SK-MEL-5 (cell line): ENCODE measurements at places on chromosomes 3 and 15. TPM values are rescaled to one million over a fixed set of nuclear protein-coding genes. Genes with fewer than 3 reads are reported as not detected.
A peak's percentile ranks its signal among the peaks of the same experiment; 100 is the strongest.

Gene IL12A
- 0.59 and 2.0 TPM in 2 replicates for total RNA-seq

Gene CLDN1
- 42.9 and 44.3 TPM in 2 replicates for total RNA-seq

Gene RAD51
- 5.1 and 7.0 TPM in 2 replicates for total RNA-seq

Gene BFSP2
- 0.40 TPM in 1 of 2 replicates, not detected in the other for total RNA-seq

Gene COL8A1
- not detected in 2 replicates for total RNA-seq

Gene C15orf62
- not detected in 2 replicates for total RNA-seq

Gene CP
- total RNA-seq = 0.43 and 0.53 TPM in 2 replicates

Gene FRMD4B
- total RNA-seq = 31.4 and 36.7 TPM in 2 replicates

Gene EIF4E3
- total RNA-seq = 4.1 and 4.4 TPM in 2 replicates

Gene CIDEC
- total RNA-seq = 0.24 and 0.71 TPM in 2 replicates

Gene ZNF385D
- not detected in 2 replicates for total RNA-seq

Gene GOLGA8T
- total RNA-seq = not detected in 2 replicates

Gene CIAO2A
- total RNA-seq = 291 and 314 TPM in 2 replicates

Gene CLASP2
- 91.8 and 95.2 TPM in 2 replicates for total RNA-seq

Gene ISL2
- 0.11 TPM in 1 of 2 replicates, not detected in the other for total RNA-seq

- DNase-seq = no peak
These were observed 215.6 kb downstream of the CBLB start for GRCh38 chr3:105653166-105653565.

DNA sequence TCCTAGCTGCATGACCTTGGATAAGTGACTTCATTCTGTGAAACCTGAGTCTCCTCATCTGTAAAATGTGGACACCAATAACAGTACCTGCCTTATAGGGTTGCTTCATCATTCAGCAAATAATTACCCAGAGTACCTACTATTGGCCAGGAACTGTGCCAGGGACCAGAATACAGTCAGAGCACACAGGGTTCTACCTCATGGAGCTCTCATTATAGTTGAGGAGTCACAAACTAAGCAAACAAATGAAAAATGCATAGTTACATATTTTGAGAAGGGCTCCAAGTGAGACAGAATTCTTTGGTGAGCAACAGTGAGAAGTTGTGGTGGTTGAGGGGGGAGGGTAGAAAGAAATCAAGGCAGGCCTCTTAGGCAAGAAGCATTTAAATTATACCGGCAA lies 308.6 kb upstream of the WNT5A start:
- DNase-seq = no peak

GRCh38 chr15:68367226-68367625 lies 64.7 kb downstream of the ITGA11 start:
- no peak for DNase-seq

DNA sequence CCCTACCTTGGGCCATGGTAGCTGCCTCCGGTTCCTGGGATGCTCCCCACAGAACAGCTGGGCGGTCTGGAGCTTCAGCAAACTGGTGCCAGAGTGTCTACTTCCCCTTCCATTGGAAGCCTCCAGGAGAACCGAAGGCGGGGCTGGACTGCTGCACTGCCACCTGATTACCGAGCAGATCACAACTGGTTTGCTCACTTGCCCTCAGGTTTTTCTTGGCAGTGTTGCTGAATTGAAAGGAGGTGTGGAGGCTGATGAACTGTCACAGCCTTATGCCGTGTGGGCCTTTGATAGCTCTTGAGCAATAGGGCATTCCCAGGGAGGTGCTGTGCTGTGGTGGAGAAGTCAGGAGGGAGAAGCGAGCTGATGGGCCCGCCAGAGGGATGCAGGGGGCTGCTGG lies at the start of gene TGM5:
TGM5 (minus strand) TSS at position 95 of the 400 bp plus-strand sequence; CDS start at position 16, 79 bp downstream.
- DNase-seq = peak; percentile 7

- peak; percentile 72 for DNase-seq
These were observed 86.9 kb downstream of the DCLK3 start for GRCh38 chr3:36677331-36678007.

DNA sequence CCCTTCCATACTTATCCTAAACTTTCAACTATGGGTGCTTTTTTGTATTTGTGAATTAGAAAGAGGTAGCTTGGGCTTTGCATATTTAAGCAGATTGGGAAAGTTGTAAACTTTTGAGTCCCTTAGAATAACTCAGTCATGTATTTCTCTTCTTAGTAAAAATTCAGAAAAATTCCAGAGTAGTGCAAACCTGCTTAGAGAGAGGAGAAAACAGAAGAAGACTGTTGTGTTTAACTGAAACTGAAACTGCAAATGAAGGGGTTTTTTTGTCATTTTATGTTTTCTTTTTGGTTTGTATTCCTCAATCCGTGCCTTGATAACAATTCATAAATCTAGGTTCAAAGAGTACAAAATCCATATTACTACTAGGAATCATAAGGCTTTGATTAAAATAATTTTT lies 31.3 kb downstream of the CD200 start:
- no peak for DNase-seq

DNA sequence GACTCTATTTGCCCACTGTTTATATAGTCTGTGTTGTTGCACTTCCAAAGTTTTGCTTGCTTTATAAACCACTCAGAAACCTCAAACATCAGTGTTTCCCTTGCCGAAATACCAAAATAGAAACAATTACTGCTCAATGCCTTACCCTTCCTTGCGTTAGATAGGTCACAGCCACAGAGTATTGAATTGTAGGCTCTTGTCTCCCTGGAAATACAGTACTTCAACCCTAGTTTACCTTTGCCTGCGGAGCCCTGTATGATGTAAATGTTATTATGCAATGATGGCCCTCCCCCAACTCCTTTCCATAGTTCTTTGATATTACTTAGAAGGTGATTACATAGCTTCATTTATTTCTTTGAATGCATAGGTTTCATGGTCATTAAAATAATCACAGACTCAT lies 44.2 kb downstream of the SOX2 start:
- DNase-seq = no peak

- no peak for DNase-seq
These were observed 1077.0 kb downstream of the ROBO2 start for GRCh38 chr3:78116874-78117273.

GRCh38 chr3:160376681-160377080 lies 22.3 kb downstream of the IFT80 start:
- no peak for DNase-seq

GRCh38 chr3:178386880-178387279 lies 149.4 kb upstream of the KCNMB2 start:
- no peak for DNase-seq

DNA sequence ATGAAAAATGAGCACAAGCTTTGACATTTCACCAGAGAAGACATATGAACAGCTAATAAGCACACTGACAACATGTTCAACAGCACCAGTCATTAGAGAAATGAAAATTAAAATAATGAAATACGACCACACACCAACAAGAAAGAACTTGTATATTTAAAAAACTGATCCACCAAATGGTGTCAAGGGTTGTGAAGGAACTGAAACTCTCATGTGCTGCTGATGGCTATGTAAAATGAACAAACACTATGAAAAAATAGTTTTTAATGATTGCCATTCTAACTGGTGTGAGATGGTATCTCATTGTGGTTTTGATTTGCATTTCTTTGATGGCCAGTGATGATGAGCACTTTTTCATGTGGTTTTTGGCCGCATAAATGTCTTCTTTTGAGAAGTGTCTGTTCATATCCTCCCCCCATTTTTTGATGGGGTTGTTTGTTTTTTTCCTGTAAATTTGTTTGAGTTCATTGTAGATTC lies 193.8 kb downstream of the SCAPER start:
- DNase-seq = no peak

- DNase-seq = no peak
These were observed 7.7 kb downstream of the STAB1 start for GRCh38 chr3:52502808-52503350.

GRCh38 chr15:58854593-58854992 lies 78.9 kb downstream of the SLTM start:
- peak; percentile 92 for DNase-seq

- no peak for DNase-seq
These were observed 60.7 kb downstream of the TASOR start for GRCh38 chr3:56622381-56622780.

DNA sequence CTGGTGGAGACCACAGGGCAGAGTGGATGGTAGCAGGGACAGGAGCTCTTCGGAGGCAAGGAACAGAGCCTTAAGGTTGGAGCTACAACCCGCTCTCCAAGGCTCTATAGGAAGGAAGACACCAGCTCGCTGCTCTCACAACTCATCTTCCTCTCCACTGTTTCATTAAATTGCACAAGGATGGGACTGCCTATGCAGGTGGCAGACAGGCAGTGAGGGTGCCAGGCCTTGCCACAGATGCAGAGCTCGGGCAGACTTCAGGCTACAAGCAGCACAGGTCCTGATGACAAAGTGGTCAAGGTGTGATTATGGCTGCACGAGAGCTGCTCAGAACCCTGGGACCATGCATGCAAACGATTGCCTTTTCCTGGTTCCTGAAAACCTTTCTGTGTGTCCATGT lies 144.6 kb downstream of the FOXP1 start:
- DNase-seq = no peak
